ENCODE measurements at places on chromosomes 2 and 18. TPM values are rescaled to one million over a fixed set of nuclear protein-coding genes. Genes with fewer than 3 reads are reported as not detected.
A peak's percentile ranks its signal among the peaks of the same experiment; 100 is the strongest.

- DNase-seq: no peak
These were observed 698.3 kb upstream of the HS6ST1 start for GRCh38 chr2:129016972-129017371.

DNA sequence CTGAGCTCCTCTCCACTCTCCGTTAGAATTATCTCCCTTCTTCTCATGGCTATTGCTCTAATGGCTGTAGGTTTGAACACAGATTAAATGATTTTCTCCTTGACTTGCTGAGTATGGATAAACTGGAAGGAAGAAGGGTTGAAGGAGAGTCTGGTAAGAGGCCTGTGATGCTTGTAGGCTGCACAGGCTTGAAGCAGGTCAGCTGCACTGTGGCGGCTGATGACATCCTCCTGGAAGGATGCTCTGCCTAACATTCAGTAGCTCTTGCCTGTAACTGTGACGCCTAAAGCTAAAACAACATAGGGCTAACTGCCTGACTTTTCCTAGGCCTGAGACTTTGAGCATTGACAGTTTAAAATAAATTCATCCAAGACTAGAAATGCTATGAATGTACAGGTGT, 166.3 kb downstream of the MREG start:
- no peak for DNase-seq

DNA sequence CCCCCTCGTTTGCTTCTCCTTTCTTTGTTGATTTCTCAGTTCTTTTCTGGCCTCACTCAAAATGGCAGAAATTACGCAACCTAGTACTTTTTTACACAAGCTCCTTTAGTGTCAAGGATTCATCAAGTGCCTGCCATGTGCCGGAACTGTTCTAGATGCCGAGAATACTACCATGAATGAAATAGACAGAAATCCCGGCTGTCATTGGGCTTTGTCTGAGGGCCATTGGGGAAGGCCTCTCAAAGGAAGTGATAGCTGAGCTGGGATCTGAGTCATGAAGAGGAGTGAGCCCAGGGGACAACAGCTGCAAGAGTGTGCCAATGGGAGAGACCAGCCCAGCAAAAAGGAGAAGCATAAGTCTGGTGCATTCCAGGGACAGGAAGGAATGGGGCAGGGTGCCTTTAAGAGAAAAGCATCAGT, 34.3 kb upstream of the PPP1CB start:
- DNase-seq: peak; percentile 77

GRCh38 chr18:37481491-37481890, 84.1 kb downstream of the CELF4 start:
- no peak for DNase-seq

DNA sequence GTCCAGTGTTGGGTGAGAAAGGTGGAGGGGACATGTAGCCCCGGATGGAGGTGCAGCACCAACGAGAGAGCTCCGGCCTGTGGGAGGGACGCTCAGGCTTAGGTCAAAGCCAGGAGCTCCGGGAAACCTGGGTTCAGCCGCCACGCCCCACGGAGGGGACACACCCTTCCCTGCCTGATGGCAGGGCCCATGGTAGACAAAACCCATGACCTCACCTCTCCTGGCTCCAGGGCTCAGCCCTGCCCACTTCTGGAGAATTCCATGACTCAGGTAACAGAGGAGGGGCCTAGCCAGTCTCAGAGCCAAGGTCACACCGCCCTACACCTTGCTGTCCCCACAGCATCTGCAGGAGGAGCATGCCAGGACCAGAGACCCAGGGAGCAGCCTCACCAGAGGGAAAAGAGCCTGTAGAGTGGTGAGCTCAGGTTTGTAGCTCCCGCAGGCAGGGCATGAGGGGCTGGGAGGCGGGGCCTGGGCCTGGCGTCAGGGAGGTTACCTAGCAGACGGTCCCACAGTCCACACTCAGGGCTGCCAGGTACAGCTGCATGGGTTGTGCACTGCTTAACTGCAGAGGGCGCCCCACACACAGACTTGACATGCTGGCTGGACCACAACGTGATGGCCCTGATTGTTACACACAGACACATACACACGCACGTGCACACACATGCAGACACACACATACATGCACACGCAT, 70.8 kb upstream of the SMAD7 start:
- DNase-seq: no peak

DNA sequence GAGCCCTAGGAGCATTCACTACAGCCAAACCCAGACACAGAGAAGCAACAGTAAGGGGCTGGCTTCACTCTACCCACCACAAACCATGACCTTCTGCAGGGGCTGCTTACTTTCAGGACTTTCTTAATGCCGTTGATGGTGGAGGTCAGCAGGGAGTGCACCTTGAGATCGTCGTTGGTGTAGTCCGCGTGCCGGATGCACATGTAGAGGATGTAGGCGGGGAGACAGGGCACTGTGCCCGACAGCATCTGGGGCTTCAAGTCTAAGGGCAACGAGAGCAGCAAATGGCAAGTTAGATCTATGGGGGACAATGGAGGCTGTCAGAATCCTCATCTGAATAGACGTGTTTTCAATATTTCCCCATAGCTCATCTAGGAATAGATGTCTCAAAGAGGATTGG, 29.8 kb upstream of the ACAA2 start:
- no peak for DNase-seq

DNA sequence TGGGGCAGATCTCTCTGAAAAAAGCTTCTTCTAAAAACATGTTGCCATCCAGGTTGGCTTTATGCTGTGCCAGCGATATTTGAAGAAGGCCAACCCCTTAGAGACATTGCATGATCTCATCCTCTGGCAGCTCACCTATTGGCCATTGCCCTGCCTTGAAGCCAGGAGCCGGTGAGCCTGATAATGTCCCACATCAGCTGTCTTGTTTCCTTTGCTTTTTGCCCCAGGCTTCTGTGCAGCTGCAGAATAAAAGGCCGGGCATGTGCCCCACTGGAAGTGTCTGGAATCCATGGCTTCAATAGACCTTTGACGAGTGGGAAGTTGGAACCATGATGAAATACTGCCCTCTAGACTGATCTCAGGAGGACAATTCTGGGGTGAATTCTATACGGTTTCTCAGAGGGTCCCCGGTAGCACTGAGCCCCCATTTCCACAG, 523.5 kb upstream of the ZEB2 start:
- DNase-seq: no peak

DNA sequence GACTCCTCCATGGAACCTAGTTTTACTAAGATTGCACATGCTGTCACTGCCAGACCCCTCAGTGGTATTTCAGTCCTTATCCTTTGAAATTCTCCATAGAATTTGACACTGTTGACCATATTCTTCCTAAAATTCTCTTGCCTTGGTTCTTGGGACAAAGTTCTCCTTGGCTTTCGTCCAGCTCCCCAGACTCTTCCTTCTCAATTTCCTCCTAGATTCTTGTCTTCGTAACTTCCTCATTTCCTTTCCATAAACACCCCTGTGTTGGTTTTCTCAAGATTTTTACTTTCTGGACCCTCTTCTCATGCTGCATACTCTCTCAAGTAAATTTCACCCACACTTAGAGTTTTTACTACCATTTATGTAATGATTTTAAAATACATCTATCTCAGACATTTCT, 96.6 kb upstream of the TWSG1 start:
- DNase-seq: no peak

- no peak for DNase-seq
These were observed 11.8 kb downstream of the RBFA start for GRCh38 chr18:80046011-80046410.

Gene RUFY4
- total RNA-seq: not detected

Gene GPBAR1
- total RNA-seq: 5.3 TPM

Gene SLC16A14
- total RNA-seq: 1.9 TPM

Gene GPR39
- 0.66 TPM for total RNA-seq

Gene COL3A1
- total RNA-seq: 402 TPM

Gene LIMS3
- 9.7 TPM for total RNA-seq
